ENCODE measurements at places on chromosomes 7 and 10.
A peak's percentile ranks its signal among the peaks of the same experiment; 100 is the strongest.

DNA sequence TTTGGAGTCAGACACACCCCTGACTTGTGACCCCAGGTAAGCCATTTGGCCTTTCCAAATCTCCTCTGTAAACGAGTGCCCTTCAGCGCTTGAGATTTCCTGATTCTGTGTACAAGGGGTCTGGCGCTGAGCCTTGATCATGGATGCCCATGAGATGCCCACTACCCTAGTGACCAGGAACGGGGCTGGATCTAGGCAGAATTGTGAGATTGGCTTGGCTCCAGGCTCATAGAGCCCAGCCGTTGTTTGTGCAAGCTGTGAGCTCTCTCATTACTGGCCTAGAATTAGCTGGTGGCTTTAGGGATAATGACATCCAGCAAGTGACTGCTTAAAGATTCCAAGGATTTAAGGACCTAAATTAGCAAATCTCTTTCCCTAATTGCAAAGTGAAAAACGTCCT, 84.9 kb downstream of the CAMK1D start:
- DNase-seq, result peak; percentile 82

- DNase-seq, result no peak
Measured at GRCh38 chr10:61073391-61073790, 129.4 kb upstream of the RHOBTB1 start.

GRCh38 chr10:123142701-123143161, 5.2 kb upstream of the HMX2 start:
- DNase-seq, result no peak

DNA sequence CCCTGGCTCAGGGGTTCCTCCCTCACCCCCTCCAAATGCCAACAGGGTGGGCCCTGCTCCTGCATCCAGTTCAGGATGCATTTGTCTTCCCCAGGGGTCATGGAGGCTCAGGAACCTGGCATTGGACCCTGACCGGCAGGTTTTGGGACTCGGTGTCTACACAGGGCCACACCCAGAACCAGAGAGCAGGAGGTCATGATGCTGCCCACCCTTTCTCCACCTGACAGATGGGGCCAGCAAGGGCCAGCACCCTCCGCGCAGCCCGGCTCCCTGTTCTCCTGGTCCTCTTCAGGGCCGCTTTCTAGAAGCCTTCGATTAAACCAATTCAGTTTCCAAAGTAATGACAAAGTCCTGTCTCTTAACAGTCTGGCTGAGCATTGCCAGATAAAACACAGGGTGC, 50.2 kb downstream of the CAMK2B start:
- no peak for DNase-seq

DNA sequence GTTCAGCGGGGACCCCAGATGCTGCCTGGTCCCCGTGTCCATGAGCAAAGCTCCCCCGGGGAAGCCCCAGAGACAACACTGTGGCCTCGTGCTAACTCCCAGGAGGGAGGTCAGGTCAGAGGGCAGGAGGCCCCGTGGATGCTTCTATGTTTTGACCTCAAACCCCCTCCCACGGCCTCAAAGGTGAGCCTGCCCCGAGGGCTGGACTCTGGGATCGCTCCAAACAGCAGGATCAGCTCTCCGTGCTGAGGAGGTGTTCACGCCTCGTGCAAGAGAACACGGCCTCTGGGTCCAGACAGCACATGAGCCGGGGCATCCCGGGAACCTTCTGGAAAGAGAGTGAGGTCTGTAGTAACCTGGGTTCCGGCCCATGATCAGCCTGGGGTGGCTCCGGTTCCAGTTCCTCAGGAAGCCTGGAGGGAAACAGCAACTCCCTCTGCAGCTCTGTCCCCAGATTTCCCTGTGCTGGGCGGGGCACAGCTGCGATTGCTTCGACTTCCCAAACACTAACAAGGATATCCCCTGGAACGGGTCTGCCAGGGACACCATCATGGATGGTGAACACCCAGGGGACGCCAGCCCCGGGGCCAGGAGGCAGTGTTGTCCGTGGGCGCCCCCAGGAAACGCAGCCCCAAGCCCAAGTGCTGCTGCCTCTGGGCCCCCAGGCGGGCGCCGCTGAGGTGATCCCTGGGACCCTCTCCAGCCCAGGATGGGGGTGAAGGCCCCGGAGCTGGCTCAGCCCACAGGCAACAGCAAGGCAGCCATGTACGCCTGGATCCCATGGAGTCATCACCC, 18.0 kb upstream of the INPP5A start:
- DNase-seq, result no peak

GRCh38 chr7:131384286-131384635, 56.6 kb downstream of the MKLN1 start:
- DNase-seq, result no peak

DNA sequence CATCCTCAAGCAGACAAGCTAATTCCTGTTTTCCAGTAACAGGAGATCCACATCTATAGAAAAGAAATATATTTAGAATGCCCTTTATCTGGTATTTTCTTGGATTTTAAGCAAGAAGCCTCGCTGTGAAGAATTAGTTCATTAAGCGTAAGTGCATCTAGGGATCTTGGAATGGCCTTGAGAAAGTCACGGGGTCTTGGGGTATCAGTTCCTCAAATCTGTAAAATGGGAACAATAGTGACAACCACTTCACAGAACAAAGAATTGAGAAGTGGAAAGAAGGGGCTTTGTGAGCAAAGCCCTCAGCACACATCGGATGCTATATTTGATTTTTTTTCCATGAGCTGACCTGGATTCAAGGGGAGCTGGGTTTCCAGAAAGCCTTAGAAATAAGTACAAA, 32.3 kb upstream of the WDFY4 start:
- no peak for DNase-seq

DNA sequence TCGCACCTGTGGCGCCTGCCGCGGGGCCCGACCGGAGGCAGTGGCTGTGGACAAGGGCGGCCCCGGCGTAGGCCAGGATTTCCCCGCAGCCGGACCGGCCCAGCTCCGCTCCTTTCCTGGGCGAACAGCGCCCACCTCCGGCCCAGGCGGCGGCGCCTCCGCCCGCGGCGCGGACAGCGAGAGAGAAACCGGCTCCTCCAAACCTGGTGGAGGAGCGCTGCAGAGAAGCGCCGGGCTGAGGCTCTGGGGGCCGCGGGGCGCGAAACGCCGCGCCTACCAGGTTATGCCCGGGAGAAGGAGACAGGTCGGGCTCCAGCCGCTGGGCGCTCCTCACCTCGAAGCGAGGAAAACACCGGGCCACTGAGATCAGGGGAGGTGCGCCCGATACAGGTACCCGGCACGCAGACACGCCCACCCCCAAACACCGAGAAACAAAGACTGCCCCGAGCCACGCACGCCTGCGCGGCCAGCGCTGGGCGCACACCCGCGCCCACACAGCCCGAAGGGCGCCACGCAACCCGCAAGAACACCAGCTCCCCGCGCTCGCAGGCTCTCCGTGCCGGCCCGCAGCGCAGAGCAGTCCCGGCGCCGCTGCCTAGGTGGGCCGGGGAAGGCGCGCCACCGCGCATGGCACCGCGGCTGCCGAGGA, 3.3 kb downstream of the GRID1 start:
- no peak for DNase-seq

- no peak for DNase-seq
Measured at GRCh38 chr7:7228472-7228871, 46.1 kb downstream of the C1GALT1 start.

- DNase-seq, result no peak
Measured at GRCh38 chr7:2016021-2016631, 216.6 kb downstream of the MAD1L1 start.

- no peak for DNase-seq
Measured at GRCh38 chr10:91980319-91980718, 56.7 kb downstream of the BTAF1 start.

DNA sequence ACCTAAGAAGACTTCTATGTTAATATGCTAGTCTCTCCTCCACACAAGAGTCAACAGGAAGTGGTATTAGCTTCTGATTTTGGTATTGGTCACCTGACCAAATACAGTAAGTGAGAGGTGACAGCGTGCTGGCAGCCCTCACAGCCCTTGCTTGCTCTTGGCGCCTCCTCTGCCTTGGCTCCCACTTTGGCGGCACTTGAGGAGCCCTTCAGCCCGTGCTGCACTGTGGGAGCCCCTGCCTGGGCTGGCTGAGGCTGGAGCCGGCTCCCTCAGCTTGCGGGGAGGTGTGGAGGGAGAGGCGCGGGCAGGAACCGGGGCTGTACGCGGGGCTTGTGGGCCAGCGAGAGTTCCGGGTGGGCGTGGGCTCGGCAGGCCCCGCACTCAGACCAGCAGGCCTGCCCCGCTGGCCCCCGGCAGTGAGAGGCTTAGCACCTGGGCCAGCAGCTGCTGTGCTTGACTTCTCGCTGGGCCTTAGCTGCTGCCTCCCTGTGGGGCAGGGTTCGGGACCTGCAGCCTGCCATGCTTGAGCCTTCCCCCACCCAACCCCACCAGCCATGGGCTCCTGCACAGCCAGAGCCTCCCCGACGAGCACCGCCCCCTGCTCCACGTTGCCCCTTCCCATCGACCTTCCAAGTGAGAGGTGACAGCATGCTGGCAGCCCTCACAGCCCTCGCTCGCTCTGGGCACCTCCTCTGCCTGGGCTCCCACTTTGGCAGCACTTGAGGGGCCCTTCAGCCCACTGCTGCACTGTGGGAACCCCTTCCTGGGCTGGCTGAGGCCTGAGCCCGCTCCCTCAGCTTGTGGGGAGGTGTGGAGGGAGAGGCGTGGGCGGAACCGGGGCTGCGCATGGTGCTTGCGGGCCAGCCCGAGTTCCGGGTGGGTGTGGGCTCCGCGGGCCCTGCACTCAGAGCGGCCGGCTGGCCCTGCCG, 4.2 kb upstream of the ACSL5 start:
- DNase-seq, result no peak

- DNase-seq, result no peak
Measured at GRCh38 chr10:12934777-12935176, 66.7 kb downstream of the CCDC3 start.

- DNase-seq, result peak; percentile 37
Measured at GRCh38 chr7:19621740-19622139, 87.1 kb downstream of the POLR1F start.

DNA sequence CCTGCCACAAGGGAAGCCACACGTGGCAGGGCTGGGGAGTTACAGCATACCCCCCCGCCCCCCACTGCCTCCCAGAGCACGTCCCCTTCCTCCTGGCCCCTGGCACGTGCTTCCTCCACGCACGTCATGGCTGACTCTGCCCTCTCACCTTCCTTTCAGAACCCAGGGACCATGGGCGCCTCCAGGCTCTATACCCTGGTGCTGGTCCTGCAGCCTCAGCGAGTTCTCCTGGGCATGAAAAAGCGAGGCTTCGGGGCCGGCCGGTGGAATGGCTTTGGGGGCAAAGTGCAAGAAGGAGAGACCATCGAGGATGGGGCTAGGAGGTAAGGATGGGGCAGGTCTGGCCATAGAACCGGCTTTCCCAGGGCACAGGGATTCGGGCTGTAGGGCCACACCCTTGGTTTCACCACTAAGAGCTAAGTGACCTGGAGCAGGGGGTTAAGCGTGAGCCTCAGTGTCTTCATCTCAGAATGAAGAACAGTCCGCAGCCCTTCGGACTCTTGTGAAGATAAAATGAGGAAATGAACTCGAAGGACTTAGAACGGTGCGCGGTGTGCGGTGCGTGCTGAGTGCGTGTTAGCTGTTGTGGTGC, 2.5 kb downstream of the NUDT1 start:
- DNase-seq, result no peak

- no peak for DNase-seq
Measured at GRCh38 chr7:37666026-37666799, 17.4 kb upstream of the GPR141 start.

GRCh38 chr7:70217571-70217970, 619.3 kb downstream of the AUTS2 start:
- no peak for DNase-seq

DNA sequence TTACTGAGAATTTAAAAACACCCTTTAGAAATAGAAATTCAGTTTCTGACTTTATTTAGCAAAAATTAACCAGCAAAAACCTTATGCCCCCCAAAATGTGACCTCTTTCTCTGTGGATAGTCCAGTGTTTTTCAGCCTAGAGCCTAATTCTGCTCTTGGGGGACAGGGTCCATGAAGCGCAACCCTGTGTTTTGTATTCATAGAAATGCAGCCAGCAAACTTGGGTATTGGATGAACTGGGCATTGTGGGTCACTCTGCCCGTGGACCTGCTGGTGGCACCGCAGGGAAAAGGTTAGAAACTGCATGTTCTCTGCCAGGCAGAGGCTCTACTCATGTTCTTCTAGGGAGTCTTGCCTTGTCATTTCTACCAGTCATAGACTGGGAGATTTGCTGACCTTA, 787.4 kb upstream of the C7orf33 start:
- DNase-seq, result no peak

DNA sequence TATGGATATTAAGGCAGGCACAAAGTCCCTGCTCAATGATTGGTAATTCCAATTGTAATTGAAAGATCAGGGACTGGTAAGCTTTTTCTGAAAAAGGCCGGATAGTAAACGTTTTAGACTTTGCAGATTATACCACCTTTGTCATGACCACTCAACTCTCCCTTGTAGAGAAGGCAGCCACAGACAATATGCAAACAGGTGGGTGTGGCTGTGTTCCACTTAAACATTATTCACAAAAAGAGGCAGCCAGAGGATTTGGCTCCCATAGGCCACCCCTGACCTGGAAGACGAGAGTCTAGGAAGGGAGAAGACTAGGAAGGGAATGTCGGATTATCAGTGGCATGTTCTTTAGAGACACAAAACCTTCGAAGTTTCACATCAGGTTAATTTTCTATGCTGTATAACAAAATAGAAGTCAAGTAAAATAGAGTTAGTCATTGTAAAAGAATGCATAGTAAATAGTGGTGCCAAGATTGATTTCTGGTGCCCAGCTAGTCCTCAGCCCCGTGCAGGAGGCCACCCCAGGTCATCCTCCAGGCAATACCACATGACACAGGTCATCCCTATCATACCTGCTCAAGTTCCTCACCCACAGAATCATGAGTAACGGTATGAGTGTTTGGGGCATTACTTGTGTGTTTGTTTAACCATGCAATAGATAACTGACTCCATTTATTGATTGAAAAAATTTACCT, 193.8 kb downstream of the PLPP4 start:
- no peak for DNase-seq

DNA sequence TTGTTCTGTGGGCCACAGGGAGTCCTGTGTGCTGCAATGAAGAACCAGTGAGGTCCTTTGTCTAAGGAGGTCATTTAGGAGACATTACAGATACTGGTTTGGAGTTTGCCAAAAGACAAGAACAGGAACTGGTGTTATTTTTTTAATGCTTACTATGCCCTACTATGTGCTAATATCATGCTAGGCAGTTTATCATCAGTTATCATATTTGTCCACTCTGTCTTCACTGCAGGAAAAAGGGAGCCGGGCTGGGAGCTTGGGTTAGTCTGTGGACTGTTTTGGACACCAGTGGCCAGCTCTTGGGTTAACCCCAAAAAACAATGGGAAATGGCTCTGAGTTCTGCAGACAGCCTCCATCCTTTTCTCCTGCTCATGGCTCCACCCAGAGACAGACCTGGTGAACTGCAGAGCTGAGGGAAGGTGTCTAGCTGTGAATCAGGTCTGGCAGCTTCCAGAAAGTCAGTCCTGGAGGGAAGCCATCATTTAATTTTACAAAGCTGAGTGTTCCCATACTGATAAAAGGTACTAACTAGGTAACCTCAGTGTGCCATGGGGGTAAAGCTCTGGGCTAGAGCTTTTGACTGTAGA, 101.2 kb upstream of the ZNF746 start:
- peak; percentile 40 for DNase-seq

DNA sequence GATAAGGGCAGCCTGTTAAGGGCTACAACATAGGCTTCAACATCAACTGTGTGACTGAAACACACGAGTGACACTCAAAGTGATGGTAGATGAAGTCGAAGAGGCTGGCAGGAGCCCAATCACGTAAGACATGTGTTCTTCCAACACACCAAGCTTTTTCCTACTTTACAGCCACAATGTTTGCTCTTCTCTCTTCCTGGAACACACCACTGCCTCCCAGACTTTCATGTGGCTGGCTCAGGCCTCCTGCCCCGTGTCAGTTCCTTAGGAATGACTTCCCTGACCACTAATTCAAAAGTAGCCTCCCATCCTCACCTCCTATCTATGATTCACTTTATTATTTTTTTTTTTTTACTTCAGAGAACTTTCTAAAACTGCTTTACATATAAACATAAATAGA, 209.2 kb downstream of the GPAM start:
- no peak for DNase-seq
